ENCODE measurements at places on chromosomes 6 and 20.

DNA sequence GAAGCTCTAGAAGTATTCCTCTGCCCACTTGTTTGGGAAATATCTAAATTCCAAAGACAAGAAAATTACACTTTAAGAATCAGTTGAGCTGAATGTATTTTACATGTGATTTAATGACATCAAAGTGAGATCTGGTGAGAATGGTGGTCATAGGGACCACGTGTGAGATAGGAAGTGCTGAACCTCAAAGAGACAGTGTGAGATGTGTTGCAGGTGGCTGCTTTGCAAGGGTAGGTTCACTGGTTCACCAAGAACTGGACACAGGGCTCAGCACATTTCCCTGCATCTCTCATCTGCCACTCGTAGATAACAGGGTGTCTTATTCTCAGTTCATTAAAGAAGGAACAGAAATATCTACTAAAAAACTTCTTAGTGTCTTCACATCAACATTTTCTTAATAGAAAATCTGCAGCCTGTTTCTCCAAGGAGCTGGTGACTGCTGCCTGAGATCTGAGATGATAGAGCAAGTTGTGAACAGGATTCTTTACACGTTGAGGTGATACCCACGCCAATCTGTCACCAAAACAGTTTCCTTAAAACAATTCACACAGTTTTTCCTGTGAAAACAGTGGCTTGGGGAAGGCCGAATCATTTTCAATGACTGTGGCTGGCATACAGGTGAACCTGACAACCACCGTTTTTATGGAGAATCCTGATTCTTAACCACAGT lies 7.2 kb downstream of the CCR6 start:
- DNase-seq, result no peak

- no peak for DNase-seq
Measured at GRCh38 chr20:41229259-41229658, 88.3 kb downstream of the ZHX3 start.

GRCh38 chr20:48791666-48792071 lies 36.1 kb downstream of the PREX1 start:
- DNase-seq, result no peak

GRCh38 chr6:35230498-35230897 lies 16.7 kb downstream of the SCUBE3 start:
- DNase-seq, result no peak

- DNase-seq, result peak; percentile 22
Measured at GRCh38 chr6:99614430-99615186, 8.0 kb downstream of the PRDM13 start.

DNA sequence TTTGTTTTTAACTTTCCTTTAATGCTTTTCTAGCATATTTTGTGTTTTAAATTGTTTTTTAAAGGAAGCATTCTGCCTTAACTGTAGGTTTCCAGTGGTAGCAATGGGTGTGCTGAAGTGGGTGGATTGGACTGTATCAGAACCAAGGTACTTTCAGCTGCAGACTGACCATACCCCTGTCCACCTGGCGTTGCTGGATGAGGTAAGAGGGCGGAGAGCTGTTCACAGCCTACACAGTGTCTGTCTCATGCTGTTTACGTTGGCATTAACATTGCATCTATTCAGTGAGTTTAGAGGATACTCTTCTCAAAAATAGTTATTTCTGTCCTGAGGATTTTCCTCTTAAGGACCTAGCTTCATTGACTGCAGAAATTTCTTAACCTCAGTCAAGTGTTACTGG lies 11.9 kb downstream of the NELFCD start:
- DNase-seq, result no peak

- no peak for DNase-seq
Measured at GRCh38 chr6:99607416-99608036, 893 bp downstream of the PRDM13 start.

- DNase-seq, result no peak
Measured at GRCh38 chr20:32158943-32159660, 48.4 kb downstream of the PLAGL2 start.

GRCh38 chr20:54132612-54133433 lies 41.0 kb downstream of the CYP24A1 start:
- DNase-seq, result no peak

- no peak for DNase-seq
Measured at GRCh38 chr20:50838322-50838625, 43.4 kb downstream of the BCAS4 start.

GRCh38 chr6:116836606-116837342 lies 7.9 kb upstream of the GPRC6A start:
- no peak for DNase-seq

- DNase-seq, result no peak
Measured at GRCh38 chr20:38311091-38311490, 7.1 kb downstream of the BPI start.

DNA sequence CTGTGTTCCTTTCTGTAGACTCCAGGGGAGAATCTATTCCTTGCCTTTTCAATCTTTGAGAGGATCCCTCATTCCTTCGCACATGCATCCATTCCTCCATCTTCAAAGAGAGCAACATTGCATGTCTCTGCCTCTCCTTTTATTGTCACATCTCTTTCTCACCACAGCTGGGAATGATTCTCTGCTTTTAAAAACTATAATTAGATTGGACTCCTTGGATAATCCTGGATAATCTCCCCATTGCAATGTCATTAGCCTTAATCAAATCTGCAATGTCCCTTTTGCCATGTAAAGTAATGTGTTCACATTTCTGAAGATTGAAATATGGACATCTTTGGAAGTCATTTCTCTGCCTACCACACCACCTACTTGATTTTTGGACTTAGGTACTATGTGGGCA lies 750.1 kb downstream of the COL12A1 start:
- no peak for DNase-seq

GRCh38 chr20:63978319-63979228 lies 868 bp downstream of the SAMD10 start:
- DNase-seq, result peak; percentile 46

GRCh38 chr6:30810813-30811339 lies 66.5 kb upstream of the IER3 start:
- no peak for DNase-seq

GRCh38 chr6:33710296-33711121 lies 991 bp downstream of the UQCC2 start:
- peak; percentile 40 for DNase-seq

DNA sequence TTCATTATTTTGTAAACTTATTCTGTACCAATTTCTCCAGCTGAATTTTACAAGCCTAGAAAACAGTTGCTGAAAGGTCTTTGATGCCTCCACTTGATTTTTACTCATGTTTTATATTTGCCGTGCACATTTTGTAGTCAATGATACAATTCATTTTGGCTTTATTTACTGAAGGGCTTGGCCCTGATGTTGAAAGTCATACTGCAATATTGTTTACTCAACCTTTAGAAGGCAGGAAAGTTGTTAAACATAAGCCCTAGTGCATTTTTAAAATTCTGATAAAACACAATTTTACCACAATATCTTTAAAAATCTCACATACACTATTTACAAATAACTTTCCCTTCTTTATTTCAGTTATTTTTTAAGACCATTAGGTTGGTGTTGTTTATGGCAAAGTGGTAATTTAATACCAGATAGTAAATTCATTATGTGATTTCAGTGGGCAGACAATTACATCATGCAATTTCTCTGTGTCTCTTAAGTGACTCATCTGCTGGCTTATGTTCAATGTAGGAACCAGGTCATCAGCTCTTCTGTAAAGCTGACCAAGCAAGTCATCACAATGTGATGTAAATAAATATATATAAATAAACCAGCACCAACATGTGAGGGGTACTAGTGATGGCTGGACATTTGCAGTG lies 121.1 kb upstream of the SLC35B3 start:
- DNase-seq, result no peak

DNA sequence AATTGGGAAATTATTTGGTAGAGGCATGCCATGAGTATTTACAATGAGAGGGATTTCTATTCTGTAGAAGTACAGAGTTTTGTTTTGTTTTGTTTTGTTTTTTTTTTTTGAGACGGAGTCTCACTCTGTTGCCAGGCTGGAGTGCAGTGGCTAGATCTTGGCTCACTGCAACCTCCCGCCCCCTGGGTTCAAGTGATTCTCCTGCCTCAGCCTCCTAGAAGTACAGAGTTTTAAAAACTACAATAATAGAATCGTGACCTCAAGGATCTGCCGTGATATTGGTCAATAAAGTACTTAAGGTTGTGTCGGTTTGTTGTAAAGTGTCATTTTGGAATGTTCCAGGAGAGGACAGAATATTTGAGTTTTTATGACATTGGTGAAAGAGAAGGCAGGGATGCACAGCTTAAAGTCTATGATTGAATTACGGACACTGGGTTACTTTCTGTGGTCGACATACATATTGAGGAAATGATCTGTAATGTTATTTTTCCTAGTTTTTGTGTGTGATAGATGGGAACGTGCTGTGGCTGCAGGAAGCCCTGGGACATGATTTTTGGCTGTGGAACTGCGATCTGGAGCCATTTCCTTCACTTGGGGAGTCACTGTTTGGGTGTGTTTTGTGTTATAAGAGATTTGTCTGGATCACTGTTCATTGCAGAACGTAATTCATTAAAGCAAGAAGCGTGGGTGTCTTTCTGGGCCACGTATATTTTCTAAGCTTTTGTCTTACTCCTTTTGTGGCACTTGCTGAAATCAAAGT lies 59.6 kb downstream of the TIAM2 start:
- no peak for DNase-seq

DNA sequence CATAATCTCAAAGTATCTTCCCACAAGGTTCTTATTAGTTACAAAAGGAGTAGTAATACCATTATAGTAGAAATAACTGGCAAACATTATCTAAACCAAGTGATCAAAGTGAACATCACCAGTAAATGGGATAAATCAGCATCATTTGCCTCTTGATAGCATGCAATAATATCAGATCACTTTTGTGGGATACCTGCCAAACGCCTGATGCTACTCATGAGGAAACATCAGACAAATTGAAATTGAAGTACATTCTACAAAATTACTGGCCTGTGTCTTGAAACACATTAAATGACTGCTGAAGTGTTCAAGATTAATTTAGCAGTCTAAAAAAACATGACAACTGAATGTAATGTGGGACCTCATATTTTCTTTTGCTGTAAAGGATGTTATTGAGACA lies 208.1 kb downstream of the TINAG start:
- no peak for DNase-seq

GRCh38 chr6:47267301-47267700 lies 42.4 kb downstream of the TNFRSF21 start:
- no peak for DNase-seq

DNA sequence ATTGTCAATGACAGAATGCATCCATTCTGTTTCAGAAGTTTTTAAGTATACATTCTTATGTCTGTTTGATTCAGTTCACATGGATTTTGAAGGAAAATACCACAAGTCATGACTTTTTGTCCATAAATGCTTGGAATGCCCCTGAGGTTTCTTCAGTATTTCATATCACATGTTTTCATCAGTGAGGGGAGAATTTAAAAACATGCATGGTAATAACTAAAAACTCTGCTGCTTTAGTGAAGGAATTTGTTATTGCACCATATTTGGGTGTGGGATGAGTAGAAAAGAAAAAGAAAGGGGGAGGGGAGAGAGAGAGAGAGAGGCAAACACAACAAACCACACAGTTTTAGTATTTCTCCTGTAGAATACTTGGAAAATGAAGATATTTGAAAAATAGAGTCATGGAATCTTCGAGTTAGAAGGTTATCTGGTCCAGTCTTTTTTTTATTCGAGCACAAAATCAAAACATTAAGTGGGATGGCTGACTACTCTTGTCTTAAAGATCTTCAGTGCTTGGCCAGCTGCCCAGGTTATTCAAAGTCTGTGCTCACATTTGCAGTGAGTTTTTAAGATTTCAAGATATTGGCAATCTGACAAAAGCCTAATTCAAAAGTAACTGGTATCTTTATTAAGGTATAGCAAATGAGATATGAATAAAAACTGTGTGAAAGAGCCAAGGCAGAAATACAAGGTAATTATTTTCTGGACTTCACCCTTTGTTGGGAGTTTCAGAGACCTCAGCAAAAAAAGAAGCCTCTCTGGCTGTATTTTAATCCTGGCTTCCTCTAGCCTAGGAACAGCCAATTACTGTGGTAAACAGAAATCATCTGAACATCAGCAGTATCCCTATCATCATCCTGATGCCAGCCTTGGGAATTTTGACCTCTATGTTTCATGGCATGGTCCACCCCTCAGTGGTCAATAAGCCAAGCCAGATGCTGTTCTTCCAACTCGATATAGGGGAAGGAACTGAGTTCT lies 687.9 kb upstream of the CITED2 start:
- DNase-seq, result peak; percentile 27

DNA sequence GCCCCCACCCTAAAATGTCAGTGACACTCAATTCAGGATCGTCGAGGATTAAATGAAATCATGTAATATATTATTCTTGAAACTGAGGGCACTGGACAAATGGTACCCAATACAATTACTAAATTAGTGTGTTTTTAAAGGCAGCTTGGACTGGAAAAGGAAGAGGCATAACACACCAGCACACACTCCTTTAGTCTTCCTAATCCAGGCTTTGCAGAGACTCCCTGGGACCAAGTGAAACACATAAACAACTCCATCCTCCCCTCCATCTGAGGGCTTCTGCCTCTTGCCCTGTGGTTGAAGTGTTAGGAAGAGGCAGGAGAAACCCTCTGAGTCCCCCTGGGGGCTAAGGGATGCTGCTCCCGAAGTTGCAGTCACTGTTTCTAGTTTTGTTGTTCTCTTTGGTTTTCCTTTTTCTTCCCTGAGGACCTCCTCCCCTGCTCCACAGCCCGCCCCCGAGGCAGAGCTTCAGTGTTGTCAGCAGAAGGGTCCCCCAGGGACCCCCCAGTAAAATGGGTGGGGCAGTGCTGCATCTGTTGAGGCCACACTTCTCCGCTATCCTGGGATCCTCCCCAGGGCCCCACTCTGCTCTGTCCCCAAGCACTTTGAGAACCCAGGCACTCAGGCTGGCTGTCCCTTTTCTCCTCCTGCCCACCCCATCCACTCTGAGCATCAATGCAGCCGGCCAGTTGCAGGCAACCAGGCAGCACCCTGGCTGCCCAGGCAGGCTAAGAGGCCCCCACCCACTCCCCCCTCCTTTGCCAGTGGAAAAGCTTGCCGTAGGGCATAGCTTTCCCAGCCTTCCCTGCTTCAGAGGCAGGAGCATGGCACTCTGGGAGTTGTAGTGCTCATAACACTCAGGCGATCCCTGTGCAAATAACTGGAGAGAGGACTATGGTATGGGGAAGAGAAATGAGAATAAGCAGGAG lies 5.9 kb downstream of the TMEM63B start:
- DNase-seq, result peak; percentile 55

GRCh38 chr20:35269055-35269781 lies 8.7 kb downstream of the MMP24OS start:
- peak; percentile 75 for DNase-seq

DNA sequence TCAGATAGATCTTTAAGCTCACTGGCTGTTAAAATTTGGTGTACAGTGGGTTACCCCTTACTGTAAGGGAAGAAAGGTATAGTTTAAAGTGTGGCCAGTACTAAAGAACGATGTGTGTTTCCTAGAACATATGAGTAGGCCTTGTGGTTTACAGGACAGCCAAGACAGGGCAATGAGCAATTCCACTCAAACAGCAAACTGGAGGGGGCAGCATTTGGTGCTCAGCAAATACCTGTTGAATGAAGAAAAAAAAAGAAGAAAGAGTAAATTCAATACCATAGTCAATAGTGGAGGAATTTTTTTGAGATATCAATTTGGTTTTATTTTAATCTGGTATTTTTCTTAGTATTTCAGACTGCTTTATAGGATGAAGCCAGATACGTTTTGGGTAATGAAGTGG lies 3.8 kb upstream of the NCOA5 start:
- no peak for DNase-seq

- DNase-seq, result peak; percentile 6
Measured at GRCh38 chr6:52511572-52512151, 65.2 kb downstream of the TRAM2 start.

- no peak for DNase-seq
Measured at GRCh38 chr6:169075211-169075914, 178.3 kb downstream of the THBS2 start.

GRCh38 chr6:108492131-108492766 lies 68.5 kb upstream of the FOXO3 start:
- peak; percentile 34 for DNase-seq
